Activated CD4-positive, alpha-beta T cell treated with anti-CD3 and anti-CD28 coated beads for 36 hours (primary cell): ENCODE measurements at places on chromosomes 7 and 10. TPM values are rescaled to one million over a fixed set of nuclear protein-coding genes. Genes with fewer than 3 reads are reported as not detected.

DNA sequence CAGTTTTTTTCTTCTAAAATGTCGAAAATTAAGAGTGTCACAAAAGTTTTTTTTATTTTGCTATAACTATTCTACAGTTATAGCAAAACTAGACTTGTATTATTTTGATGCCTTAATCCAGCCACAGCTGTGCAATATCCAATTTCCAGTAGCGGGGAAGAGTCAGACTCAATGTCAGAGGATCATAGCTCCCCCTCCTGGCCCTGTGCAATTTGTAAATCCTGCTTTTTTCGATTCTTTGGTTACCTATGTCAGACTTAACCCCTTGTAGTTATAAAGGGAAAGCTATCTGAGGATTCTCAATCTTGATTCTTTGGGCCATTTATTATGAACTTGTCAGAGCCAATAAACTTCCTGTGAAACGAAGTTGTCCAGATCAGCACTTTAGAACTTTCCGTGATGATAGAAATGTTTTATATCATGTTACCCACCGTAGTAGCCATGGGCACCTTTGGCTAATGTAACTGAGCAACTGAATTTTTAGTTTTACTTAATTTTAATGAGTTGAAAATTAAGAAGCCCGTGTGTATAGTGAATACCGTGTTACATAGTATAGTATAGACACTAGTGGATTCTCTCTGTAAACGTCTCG is 87.7 kb upstream of the PRKCQ start:
- peak; percentile 73 for DNase-seq

DNA sequence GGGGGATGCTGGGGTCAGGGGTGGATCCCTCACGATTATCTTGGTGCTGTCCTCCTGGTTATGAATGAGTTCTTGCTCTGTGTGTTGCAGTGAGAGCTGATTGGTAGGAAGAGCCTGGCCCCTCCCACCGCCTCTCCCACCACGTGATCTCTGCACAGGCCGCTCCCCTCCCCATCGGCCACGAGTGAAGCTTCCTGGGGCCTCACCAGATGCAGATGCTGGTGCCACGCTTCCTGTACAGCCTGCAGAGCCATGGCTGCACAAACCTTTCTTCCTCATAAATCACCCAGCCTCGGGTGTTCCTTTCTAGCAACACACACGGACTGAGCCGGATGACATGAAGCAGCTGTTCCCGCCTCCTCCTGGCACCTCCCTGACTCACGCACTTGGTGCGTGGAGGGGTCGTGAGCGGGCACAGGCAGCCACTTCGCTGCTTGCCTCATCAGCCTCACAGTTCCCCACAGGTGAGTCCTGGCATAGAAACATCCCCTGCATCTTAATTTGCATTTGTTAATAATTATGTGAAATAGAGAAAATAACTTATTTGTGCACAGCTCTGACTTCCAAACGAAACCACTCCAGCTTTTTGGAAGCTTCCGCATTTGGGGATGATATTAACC is 210.8 kb downstream of the ADARB2 start:
- peak; percentile 13 for DNase-seq

DNA sequence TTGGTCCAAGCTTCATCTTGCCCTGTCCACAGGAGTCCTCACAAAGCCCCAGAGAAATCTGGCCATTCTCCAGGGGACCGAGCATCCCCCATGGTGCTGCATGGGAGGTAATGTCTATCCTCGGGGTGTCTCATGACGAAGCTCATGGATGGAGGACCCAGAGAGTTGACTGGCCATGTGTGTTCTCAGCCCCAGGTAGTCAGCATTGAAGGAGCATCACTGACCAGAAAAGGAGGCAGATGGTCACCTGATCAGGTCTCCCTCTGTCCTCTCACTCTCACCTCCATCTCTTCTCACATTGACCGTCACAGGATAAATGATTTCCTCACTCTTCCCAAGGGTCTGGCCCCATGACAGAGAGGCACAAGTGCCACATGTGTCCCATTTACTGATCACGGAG is 33.4 kb upstream of the GDF10 start:
- no peak for DNase-seq

GRCh38 chr7:3552499-3552898 is 251.4 kb downstream of the SDK1 start:
- no peak for DNase-seq

DNA sequence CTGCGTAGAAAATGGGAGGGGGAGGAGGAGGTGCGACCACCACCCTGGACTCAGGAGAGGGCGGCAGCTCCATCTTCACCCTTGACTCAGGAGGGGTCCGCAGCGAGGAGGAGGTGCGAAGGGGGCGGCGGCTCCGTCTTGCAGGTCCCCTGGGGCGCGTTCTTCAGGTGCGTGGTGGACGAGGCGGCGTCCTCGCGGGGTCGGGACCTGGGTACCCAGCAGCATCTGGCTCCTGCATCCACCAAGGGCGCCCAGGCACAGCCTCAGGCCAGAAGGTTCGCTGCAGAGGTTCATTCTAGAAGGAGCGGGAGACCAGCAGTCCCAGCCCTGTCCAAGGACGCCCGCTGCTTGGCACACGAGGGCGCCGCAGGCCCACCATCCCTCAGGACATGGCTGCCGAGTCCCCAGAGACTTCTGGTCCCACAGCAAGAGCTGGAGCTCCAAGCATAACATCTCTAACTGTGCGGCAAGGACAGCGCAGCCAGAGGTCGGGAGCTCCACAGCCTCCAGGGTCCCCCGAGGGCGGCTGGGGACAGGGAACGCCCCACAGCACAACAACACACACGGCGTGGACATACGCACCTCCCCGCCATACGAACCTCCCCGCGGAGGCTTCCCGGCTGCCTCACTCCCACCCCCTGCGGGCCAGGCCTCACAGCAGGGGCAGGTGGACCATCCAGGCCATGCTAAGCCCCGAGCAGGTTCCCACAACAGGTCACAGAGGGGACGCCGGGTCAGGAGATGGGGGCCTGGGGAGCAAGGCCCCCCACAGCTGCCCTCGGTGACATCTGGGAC is 16.8 kb upstream of the DPYSL4 start:
- no peak for DNase-seq

DNA sequence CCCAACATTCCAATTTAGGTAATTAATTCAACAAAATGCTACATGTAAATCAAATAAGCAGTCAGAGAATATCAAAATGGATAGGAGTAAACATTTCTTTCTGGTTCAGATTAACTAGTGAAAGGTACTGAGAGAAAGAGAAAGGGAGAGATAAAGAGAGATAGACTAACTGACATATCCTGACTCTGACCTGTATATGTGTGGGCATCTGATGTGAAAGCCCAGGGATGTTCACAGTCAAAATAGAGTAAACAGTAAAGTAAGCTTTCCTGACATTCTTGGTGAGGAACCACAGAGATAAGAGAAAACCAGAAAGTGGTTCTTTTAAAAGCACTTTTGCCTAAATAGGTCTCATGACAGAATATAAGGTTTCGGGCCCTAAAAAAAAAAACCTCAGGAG is 37.5 kb upstream of the ANK3 start:
- no peak for DNase-seq

DNA sequence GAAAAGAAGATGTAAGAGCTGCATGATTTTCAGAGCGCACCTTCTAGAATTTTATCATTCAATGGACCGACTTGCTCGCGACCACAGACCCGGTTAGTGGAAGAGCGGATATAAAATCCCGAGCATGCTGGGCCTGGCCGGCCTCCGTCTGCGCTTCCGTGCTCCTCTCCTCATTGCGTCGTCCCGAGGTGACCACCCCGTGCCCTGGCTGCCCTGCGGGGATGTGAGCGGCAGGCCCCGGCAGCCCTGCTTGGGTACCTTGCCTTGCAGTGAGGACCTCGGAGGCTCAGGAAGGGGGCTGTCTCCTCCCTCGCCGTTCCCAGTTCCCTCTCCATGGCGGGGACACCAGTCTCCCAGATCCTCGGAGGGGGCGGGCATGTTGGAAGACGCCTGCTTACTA is 330.9 kb upstream of the SHH start:
- DNase-seq: no peak

- DNase-seq: no peak
Observed at GRCh38 chr7:107701191-107701590, 40.6 kb downstream of the SLC26A4 start.

DNA sequence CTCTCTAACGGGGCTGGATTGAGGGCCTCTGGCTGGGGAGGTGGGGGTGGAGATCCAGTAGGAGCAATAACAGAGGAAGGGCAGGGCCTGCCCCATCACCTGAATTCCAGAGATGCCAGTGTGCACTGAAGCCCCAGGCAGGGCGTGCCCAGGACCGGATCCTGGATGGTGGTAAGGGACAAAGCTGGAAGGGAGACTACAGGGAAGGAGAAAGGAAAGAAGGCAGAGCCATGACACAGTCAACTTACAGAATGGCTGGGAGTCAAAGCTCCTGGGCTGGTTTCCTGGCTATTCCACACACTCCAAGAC is 666 bp downstream of the TMEM139 start:
- no peak for DNase-seq

DNA sequence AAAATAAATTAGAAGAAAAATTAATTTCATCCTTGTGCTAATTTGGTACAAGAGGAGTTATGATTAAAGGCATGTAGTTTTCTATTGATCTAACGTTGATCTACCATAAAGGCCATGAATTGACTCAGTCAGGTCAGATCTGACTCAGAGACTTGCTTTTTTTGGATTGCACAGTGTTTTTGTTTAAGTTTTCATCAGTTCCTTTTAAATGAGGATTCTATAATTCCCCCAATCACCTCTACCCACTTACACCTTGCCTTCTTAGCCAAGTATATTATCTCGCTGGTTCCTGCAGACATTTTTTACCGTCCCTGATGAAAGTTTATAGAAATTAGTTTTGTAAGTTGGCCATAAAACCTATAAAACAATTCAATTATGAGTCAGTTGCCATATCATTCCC is 132.4 kb upstream of the PALS2 start:
- no peak for DNase-seq

GRCh38 chr10:118276727-118277126 is 65.4 kb downstream of the FAM204A start:
- no peak for DNase-seq

- no peak for DNase-seq
Observed at GRCh38 chr10:90180886-90181691, 479.7 kb downstream of the KIF20B start.

GRCh38 chr10:132551093-132551807 is 13.7 kb downstream of the INPP5A start:
- DNase-seq: peak; percentile 69

DNA sequence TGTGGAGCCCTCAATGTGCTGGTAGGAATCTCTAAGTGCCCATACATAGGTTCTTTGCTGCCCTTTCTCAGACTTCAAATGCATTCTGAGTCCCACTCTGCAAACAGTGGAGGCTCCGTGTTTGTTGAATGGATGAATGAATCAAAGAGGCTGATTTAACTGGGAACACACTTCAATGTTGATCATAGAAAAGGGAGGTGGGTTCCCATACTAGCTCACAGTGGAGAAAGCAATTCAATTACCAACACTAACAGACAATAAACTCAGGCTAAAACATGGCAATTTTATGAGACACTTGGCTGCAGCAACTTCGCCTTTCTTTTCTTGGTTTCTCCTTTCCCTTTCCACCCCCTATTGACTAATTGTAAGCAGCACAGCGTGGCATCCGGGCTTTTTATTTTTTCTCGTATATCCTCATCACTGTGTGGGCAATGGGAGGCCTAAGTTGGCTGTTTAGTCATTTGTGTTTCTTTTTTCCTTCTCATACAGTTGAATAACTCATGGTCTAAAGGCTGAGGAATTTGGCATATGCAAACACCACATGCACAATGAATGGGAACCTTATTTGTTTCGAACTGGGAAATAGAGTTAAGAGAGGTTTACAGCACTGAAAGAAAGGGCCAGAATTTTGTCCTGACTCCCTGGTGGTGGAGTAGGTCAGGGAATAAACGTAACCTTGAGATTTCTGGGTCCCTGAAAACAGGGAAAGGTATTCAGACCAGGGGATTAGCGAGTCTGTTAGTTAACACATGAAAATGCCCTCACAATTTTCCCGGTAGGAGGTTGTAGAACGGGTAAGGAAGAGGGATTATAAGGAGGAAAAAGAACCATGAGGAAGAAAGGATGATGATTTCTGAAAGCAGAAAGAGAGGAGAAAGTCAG is 858.5 kb downstream of the KCNMA1 start:
- DNase-seq: no peak

GRCh38 chr10:25725917-25726716 is 207.9 kb upstream of the MYO3A start:
- peak; percentile 34 for DNase-seq

GRCh38 chr10:91412354-91413087 is 2.4 kb downstream of the HECTD2 start:
- no peak for DNase-seq

DNA sequence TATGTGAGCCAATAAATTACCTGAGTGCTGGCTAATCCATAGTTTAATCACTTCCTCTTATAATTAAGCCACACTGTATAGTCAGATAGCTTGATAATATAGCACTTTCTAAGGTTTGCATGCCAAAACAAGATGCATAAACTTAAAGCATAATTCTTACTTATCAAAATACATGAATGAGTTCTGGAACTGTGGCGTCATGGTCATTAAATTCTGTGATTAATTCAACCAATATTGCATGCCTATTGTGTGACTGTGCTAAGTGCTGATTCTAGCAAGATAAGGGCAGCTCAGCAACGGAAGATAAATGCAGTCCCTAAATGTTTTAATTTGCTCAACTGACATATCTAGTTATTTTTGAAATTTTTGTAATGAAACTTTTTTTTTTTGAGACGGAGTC is 29.7 kb downstream of the HOXA1 start:
- DNase-seq: no peak

DNA sequence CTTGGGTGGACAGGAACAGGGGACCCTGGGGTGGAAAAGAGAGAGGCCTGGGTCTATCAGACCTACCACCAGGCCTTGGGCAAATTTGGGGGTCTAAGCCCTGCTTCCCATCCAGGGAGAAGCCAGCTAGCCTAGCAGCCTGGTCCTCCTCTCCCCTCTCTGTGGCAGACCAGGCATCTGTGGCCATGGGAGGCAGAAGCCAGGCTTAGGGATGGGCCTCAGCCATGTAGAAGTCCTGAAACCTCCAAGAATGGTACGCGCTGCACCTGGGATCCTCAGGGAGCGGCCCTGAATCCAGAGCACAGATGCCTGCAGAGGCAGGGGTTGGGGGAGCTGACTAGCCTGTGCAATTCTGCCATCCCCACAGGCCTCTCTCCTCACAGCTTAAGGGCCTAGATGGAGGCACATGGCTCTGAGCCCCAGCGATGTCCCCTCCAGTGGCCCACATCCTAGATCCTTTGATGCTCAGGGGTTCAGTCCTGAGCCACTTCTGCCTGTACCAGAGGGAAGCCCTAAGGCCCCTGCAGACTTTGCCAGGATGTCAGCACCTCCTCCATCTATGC is 21.2 kb downstream of the GRID1 start:
- DNase-seq: no peak

The CALML3 gene
- not detected for total RNA-seq

The PLXDC2 gene
- not detected for total RNA-seq

The NYAP1 gene
- total RNA-seq: 0.56 TPM

The RPEL1 gene
- not detected for total RNA-seq

The PAPOLB gene
- not detected for total RNA-seq

The SLC16A9 gene
- 1.0 TPM for total RNA-seq

The NMT2 gene
- 22.1 TPM for total RNA-seq

The AZGP1 gene
- not detected for total RNA-seq

The TLX1 gene
- not detected for total RNA-seq

The PCLO gene
- under 0.01 TPM for total RNA-seq

The RAMP3 gene
- total RNA-seq: not detected

The ADK gene
- total RNA-seq: 53.7 TPM

The CASP2 gene
- total RNA-seq: 106 TPM
